Nucleus accumbens (tissue), 56 donors: ENCODE measurements at places on chromosomes 4 and X.

GRCh38 chr4:117588771-117589170 lies 445.5 kb upstream of the NDST3 start:
- no peak for DNase-seq

DNA sequence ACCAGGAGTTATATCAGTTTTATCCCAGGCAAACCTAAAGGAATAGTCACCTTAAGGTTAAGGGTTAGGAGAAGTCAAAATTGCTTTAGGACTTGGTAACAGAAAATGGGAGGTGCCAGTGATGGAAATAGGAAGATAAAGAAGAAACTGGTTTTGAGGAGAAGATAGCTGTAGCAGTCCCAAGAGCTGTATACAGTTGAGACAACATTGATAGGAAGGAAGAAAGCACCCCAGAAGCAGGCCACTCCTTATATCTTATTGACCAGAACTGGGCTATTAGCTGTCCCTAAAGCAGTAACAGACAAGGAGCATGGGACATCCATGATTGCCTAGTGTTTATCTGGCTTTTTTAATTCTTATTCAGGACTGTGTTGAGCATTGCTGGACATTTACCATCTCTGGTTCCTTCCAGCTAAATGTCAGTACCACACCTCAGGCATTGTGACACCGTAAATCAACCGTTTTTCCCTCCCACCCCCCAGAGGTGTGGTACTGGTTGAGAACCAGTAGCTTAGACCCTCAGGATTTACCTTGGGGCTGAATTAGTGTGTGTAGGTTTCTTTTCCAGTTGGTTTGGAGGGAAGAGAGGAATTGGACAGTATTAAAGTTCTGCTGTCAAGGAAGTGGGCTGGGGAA lies 2.0 kb upstream of the PGRMC2 start:
- DNase-seq: no peak

DNA sequence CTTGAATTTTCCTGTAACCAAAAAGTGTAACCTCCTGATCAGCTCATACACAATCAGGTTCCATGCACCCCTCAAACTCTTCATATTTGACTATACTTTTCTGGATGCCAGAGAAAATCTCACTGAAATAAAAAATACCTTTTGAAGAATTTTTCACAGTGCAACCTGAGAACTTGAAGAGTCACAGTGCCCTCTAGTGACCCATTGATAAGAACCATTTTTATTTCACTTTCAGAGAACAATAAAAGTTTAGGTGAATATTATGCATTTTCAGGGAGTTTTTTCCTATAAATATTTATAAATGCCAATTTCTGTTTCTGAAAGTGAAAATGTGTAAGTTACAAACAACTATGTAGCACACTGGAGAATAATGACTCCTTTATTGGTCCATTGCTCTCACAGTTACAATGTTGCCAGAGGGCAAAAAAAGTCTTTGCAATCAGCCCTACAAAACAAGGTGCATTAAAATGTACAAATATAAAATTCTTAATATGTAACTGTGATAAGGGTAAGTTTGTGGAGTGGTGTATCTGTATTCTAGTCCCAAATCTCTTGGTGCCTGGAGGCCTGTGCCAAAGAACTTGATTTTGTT lies 153.6 kb upstream of the INTU start:
- DNase-seq: no peak

DNA sequence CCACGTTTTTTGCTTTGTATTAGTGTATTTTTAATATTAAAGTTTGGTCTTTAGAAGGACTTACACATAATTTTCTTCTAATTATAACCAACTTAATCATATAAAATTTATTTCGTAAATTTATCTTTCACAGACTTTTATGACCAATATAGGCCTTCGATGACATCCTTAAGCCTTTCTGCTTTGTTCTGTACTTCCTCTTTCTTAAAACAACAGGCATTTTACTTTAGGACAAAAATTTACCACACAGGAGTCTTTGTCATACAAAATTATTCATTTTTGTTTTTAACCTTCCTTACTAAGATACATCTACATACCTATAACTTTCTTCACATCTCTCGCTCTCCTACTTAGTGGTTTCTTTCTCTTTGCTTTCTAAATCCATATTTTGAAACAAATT lies 56.3 kb downstream of the RGS12 start:
- DNase-seq: no peak

DNA sequence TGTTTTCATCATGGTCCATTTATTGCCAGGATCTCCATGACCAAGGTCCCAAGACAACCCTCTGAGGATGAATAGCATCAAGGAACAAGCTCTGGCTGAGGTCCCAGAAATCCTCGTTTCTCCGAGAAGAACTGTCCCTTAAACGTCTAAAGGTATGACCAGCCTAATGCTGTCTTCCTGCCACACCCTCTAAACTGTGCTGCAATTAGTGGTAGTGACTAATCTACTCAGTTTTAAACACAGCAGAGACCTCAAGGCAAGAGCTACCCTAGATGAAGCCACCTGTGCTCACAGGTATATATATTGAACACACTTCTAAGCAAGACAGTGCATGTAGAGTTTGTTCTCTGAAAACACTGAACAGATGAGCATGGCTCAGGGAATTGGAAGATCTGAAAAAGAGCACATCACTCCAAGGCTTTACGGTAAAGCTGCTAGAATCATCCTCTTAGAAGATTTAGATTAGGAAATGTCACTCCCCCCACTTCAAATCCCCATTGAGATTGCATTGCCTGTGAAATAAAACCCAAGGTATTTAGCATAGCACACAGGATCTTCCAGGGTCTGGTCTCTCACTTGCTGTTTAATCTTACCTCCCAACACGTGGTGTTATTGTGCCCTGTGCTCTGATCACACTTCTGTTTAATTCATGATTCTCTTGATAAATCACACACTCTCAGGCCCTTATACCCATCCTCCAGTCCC lies 173.9 kb upstream of the VCX3A start:
- no peak for DNase-seq

DNA sequence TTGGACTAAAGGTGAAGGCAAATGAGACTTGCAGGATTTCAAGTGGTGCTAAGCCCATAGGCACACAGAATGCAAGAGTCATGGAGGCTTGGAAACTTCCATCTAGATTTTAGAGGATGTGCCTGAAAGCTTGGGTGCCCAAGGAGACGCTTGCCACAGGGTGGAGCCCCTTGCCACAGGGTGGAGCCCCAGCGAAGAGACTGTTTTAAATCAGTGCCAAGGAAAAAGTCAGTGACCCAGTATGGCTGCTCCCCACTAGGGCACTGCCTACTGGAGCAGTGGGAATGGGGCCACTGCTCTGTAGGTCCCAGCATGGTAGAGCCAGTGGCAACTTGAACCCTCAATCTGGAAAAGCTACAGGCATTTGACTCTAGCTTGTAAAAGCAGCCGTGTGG lies 794.2 kb upstream of the LCORL start:
- DNase-seq: no peak

- DNase-seq: no peak
Measured at GRCh38 chr4:159197885-159198269, 95.0 kb downstream of the RAPGEF2 start.

DNA sequence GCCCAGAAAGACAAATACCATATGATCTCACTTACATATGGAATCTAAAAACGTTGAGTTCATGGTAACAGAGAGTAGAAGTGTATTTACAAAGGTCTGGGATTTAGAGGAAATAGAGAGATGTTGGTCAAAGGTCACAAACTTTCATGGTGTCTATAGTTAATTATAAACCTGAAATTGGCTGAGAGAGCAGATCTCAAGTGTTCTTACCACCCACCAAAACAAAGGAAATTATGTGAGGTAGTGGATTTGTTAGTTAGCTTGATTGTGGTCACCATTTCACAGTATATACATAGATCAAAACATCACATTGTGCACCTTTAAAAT lies 186.8 kb downstream of the NWD2 start:
- no peak for DNase-seq

GRCh38 chr4:15234856-15235126 lies 193.0 kb upstream of the C1QTNF7 start:
- DNase-seq: no peak

GRCh38 chr4:6200922-6201362 lies 593 bp upstream of the JAKMIP1 start:
- DNase-seq: no peak

- DNase-seq: no peak
Measured at GRCh38 chrX:155005190-155005589, 17.3 kb downstream of the F8 start.

DNA sequence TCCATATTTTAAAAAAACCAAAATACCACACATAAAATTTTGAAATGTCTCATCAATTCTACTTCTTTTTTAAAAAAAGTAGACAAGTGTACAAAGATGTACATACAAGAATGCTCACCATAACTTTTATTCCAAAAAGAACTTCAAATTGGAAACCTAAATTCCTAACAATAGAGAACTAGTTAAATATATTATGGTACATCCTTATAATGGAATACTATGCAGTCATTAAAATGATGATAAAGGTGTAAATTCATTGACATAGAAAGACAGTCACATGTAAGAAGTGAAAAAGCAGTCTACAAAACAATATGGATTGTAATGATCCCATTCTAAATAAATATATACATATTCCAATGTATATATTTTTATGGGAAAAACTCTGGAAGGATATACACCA lies 31.0 kb downstream of the RPS6KA3 start:
- no peak for DNase-seq

- DNase-seq: no peak
Measured at GRCh38 chr4:146333187-146333894, 119.0 kb downstream of the REELD1 start.

DNA sequence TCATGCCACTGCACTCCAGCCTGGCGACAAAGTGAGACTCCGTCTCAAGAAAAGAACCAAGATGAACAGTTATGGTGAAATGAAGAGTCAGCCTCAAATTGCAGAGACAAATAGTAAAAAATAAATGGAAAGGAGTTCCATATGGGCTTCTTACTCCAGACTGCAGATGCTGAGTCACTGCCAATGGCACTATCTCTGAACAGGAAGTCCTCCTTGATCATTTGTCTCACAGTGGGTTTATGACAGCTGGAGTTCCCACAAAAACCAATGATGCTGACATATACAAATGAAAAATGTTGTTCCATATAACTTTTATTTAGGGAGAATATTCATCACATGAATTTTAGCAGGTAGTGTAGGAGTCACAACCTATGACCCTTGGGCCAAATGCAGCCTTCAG lies 631.6 kb downstream of the PCDH18 start:
- DNase-seq: no peak

DNA sequence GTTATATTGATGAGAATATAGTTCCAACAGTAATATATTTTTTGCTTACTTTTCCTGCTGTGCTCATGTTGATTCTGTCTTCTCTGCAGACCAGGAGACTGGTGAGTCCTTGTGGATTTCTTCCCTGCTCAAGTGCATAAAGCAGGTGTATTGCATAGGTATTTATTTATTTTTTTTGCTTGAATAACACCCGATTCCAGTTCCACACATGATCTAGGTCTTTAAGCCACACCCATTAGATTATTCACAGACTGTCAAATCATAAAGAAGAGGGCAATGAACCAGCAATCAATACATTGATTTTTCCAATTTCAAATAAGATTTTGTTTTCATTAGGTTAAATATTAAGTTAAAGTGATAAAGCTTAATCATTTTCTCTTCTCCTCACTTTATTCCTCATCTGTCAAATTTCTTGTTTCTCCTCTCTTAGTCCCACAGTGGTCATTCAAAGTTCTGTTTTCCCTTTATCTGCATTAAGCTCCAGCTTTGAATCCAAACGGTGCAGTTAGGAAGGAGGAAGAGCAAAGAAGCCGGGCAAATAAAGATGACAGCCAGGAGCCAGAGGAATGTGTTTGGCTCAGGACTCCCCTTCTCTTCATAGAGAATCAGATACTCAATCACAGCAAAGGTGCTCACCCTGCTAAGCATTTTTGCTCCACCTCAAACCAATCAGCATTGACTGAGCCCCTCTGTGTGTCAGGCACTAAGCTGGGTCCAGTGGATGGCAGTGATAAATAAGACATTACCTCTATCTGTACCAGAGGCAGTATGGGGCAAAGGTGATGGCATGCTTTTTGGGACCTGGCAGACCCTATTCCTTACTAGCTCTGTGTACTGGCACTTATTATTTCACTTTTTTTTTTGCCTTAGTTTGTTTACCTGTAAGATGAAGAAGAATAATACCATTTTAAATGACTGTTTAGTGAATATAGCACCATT lies at the start of gene ADH1A:
Gene ADH1A (minus strand): TSS at position 138 of the 939 bp plus-strand sequence. CDS start 71 bp downstream, at position 67.
- no peak for DNase-seq

- no peak for DNase-seq
Measured at GRCh38 chr4:89914609-89915550, 20.2 kb downstream of the MMRN1 start.

- no peak for DNase-seq
Measured at GRCh38 chr4:8028884-8029568, 89.4 kb upstream of the AFAP1 start.

GRCh38 chr4:139860435-139861024 lies 194.9 kb downstream of the MGST2 start:
- no peak for DNase-seq

- DNase-seq: no peak
Measured at GRCh38 chr4:128700659-128701350, 108.7 kb upstream of the JADE1 start.

DNA sequence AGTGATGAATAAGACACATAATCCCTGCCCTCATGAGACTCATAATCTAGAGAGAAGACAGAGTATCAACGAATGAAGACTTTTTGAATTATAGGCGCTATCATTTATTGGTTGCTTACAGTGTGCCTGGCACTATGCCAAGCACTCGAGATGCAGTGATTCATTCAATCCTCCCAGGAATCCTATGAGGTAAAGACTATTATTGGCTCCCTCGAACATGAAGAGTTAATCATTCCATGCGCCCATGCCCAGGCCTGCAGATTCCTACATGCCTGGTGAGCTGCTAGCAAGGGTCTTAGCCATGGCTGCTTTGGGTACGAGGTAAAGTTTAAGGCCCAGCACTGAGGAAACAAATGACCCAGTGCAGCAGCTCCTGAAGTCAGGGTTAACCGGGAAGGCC lies 47.0 kb downstream of the TEX13B start:
- no peak for DNase-seq

GRCh38 chr4:179843370-179843769 lies 2399.8 kb upstream of the TENM3 start:
- no peak for DNase-seq

DNA sequence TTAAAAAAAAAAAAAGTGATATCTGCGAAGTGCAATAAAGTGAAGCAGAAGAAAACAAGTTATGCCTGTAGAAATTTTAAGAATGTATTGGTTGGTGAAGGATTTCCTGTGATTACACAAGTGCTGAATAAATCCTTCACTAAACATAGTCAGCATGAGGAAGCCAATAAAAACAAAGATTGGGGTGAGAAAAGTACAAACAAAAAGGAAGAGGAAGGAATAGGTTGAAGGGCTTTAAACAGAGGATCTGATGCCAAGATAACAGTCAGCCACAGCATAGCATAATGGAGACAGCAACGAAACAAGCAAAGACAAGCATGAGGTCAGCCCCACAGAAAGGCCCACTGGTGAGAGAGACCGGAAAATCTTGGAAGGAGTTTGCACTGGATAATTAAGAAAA lies 372.2 kb downstream of the ADAM29 start:
- DNase-seq: no peak

DNA sequence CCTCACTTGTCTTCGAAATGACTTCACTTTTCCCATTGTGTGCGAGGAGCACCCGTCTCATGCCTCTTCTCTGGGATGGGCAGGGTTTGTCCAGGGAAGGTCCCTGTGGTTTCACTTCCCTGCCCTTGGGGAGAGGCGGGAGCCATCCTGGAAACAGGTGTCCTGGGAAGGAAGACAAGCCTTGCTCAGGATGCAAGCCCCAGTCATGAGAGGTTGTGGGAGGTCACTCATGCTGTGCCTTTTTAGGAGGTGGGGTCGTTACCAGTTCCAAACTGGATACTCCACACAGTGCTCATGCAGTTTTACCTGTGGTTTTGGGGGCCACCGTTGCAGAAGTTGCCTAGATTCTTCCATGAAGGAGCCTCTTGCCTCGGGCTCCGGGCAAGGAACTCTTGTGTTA lies 3.8 kb downstream of the RGS12 start:
- DNase-seq: no peak

GRCh38 chr4:17701882-17702281 lies 79.5 kb downstream of the FAM184B start:
- DNase-seq: no peak
